ENCODE measurements at places on chromosomes 5 and 9.

GRCh38 chr9:125066839-125067619 is 76.3 kb downstream of the SCAI start:
- peak; percentile 17 for DNase-seq

DNA sequence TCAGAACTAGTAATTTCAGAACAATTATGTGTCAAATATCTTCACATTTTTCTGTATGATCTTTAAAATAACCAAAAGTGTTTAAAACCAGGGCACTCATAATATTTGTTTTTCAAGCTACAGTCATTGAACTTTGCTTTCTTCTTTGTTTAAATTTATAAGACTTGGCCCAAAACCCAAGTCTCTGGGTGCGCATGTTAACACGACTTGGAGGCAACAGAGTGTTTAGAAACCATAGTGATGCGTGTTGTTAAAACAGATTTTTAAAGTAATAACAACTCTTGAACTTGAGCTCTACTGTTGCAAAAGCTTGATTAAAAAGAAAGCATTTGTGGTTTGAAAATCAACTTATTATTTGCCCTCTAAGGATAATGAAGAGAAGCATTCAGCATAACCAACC is 26.0 kb upstream of the GRIN3A start:
- DNase-seq, result no peak

DNA sequence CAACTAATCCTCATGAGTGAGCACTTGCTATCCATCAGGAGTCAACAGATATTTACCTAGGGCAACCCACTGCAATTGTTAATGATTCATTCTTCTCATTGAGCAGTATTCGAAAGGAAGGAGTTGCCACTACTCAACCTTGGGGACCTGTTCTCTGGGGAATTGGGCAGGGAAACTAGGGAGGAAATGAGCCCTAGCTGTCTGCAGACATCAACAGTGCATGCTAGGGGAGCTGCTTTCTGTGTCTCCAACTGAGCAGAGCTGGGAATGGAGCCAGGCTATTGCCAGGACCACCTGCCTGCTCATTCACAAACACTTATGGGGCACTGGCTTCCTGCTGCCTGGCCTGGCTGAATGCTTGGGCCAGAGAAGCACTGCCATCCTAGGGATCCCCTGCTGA is 183.4 kb downstream of the TMEM38B start:
- DNase-seq, result no peak

- no peak for DNase-seq
Observed at GRCh38 chr5:151739395-151739794, 19.0 kb downstream of the ATOX1 start.

DNA sequence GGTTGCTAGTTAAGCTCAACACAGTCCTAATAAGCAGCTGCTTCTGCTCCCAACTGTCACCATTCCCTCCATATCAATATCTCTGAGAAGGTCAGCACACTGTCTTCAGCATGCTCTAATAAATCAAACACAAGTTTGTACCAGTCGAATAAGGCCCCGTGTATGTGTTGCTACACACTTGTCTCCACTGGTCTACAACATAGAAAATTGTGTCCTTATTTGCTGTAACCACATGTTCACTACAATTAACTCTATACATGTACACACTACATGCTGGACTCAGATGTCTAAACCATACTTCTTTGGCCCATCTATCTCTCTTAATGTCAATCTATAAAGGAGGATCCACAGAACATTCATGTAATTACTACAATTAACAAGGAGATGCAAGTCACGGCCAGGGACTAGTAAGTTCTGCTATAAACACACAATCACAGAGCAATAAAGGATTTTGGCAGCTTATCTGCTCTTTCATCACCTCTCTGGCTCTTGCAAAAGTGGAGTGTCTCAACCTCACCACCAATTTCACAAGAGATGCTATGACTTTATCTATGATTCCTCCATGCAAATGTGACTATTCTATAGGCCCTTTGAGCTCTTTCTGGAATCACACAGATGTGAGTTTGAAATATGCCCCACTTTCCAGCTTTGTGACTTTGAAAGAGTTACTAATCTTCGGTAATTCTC is 143.9 kb downstream of the SEMA5A start:
- DNase-seq, result no peak

- DNase-seq, result no peak
Observed at GRCh38 chr5:134130239-134130945, 15.9 kb downstream of the TCF7 start.

GRCh38 chr5:43010935-43011315 is 29.2 kb downstream of the ANXA2R start:
- peak; percentile 33 for DNase-seq

- no peak for DNase-seq
Observed at GRCh38 chr5:107170620-107171019, 500.1 kb downstream of the EFNA5 start.

DNA sequence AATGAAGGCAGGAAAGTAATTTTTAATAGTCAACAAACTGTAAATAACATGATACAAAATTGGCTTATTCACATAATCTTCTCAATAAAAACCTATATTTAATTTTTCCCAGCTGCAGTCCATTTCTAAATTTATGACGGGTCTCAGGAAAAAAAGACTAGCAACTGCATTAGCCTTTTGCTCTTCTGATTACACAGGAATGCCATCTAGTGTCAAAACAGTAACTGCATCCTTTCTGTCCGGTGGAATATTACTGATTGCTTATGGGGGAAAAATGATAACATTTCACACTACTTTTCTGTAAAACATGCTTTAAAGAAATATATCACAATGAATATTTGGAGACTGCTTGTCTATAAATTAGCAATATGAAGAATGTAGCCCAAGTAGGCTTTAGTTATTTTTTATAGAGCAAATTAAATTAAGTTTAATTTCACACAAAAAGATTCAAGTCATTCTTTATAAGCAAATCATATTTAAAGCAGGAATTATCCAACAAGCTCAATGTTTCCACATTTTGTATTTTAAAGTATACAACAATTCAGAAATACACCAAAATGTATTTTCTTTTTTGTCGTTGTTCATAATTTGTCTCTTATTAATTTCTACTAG is 534.7 kb downstream of the CDH10 start:
- peak; percentile 51 for DNase-seq

GRCh38 chr5:61301341-61302199 is 30.5 kb upstream of the ZSWIM6 start:
- peak; percentile 77 for DNase-seq

DNA sequence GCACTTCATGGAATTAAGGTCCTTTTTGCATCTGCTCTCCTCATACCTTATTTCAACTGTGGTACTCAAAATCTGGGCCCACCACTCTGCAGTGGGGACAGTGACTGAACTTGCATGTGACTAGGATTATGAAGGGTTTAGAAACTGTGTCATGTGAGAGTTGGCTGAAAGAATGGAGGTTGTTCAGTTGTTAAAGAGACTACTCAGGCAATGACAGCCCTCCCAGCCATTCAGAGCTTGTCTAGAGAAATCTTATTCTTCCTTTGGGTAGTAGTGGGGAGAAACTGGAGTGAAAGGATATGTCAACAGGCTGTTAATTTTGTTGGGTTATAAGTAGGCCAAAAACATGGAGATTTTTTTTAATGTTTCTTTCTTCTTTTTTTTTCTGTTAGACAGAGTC is 10.3 kb downstream of the AOPEP start:
- no peak for DNase-seq

DNA sequence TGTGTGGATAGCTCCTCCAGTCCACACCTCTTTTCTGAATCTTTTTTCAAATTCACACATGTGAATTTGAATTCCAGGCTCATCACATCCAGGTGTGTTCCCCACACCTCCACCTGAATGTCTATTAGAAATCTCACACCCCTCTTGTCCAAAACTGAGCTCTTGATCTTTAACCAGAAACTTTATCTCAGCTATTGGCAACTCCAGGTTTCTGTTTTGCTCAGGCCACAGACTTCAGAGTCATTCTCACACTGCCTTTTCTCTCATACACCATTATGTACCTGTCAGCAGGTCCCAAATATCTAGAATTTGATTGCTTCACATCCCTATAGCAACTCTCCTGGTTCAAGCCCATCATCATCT is 11.6 kb downstream of the NIPSNAP3B start:
- DNase-seq, result no peak

DNA sequence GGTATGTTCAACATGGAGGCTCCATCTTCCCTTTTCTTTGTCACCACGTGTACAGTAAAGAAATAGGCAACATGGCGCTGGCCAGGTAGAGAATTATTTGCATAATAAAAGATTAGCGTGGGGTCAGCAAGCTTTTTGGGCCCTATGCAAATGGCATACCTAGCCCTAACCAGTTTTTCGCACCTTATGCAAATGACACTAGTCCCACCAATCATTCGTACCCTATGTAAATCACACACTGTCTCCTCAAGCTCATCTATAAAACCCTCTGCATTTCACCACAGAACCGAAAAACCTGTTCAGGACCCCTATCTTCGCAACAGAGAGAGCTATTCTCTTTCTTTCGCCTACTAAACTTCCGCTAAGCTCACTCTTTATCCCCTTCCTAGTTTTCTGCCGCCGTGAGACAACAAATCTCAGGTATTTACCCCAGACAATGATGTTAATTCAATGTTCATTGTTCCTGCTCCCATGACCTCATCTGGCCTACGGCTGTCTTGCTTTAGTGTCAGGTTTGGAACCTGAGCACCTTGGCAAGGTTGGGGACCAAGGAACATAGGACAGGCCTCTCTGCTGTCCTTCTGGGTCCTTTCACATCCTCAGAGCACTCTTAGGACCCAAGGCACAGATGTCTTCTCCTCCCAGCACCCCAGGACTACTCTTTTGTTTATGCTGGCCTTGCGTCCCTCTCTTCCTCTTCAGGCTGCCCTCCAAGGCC is 180.7 kb upstream of the RAI14 start:
- DNase-seq, result no peak

DNA sequence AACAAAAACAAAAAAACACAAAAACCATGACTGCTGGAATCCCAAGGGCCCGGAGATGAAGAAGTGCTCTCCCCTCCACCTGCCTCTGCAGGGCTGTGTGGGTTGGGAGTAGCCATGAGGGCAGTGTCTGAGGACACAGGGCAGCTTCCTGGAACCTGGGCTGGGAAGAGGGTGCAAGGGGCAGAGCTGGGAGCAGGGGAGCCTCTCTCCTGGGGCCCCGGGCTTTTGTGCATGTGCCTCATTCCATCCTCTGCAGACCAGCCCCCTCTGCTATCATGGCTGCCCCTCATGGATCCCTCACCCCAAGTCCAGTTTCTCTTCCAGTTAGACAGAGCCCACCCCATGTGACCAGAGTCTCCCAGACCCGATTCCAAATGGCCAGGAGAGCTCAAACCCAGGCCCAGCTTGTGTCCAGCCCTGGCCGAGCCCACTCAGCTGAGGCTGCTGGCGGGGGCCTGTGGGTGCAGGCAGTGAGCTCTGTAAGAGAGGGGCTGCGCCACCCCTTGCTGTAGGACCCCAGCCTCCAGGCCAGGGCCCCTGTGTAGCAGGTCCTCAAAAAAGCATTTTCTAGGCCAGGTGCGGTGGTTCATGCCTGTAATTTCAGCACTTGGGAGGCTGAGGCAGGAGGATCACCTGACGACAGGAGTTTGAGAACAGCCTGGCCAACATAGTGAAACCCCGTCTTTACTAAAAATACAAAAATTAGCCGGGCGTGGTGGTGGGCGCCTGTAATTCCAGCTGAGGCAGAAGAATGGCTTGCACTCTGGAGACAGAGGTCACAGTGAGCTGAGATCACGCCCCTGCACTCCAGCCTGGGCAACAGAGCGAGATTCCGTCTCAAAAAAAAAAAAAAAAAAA is 44.5 kb downstream of the PLPP7 start:
- DNase-seq, result no peak

- DNase-seq, result no peak
Observed at GRCh38 chr5:56814361-56814962, 887 bp upstream of the MAP3K1 start.

GRCh38 chr9:114413861-114414301 is 26.1 kb upstream of the AKNA start:
- DNase-seq, result peak; percentile 20

DNA sequence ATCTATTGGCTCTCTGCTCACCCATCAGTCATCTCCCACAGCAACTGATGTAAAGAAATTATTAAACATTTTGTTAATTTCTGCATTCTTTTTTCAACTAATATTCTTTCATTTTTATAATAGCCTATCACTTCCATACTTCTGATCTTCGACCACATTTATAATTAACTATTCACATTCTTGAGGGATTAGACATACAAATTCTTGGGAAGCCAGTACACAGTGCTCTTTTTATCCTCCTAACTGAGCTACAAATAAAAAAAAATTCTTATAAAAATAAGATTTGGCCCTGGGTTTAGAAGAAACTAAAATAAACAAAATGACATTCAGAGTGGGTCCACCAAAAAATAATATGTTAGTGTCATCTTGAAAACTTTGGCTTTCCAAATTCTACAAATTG is 103.7 kb upstream of the ITGA1 start:
- DNase-seq, result no peak

GRCh38 chr9:112086627-112087026 is 88.5 kb downstream of the SUSD1 start:
- peak; percentile 55 for DNase-seq

DNA sequence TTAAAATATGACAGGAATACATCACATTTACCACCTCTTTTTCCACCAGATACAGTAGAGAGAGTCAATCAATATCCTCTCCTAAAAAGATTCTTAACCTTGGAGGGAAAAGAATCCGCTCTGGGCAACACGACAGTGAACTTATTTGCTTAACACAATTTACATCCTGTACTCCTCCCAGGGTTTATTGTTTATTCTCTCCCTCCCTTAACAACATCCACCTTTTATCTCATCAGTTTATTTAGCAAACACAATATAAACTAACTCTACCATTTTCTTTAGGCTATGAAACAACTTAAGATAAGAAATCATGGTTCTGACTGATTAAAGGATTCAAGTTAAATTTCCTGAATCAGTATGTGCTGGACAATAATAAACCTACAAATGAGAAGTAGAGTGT is 50.9 kb downstream of the CERT1 start:
- DNase-seq, result no peak

DNA sequence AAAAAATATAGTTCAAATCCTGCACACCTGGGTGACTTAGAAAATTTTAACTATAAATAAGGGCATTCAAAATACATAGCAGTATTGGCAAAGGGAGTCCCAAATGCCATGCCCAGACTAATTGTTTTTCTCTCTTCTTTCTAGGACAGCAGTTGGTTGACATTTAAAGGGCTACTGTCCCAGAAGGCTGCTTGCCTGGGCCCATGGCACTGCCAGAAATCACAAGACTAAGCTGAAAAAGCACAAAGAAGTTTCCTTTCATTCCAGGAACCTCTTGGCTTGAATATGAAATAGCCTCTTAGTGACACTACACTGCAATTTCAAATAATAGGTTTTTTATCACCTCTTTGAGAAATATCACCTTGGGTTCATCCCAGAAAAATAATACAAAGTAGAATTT is 388.9 kb upstream of the TRPC7 start:
- no peak for DNase-seq

Data from kidney capillary endothelial cell (primary cell).